ENCODE measurements at places on chromosomes 13 and 19. TPM values are rescaled to one million over a fixed set of nuclear protein-coding genes. Genes with fewer than 3 reads are reported as not detected.

DNA sequence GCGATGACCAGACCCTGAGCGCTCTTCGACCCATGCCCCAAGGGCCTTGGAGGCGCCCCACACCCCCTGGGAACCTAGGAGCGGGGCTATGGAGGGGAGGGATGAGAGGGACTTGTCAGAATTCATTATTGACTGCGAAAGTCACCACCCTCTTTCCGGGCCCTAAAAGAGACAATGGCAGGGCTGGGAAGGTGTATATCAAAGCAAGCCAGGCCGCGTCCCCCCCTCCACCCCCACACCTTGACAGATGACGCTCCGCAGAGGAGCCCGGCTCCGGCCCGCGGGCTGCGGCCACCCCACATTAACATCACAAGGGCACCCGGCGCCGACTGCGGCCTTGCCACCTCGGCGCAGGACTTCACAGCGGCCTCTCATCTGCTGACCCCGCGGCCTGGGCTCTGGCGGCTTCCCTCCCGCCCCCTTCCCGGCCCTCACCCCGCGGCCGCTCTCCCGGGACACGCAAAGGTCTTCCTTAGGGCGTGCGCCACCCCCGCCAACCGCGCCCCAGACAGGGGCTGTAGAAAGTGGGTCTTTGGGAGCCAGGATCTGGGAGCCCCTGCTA is 2.4 kb downstream of the CDX2 start:
- DNase-seq, result no peak

Gene IRGC
- not detected for total RNA-seq

- DNase-seq, result no peak
These were observed 40.9 kb downstream of the MCF2L start for GRCh38 chr13:113009743-113010509.

DNA sequence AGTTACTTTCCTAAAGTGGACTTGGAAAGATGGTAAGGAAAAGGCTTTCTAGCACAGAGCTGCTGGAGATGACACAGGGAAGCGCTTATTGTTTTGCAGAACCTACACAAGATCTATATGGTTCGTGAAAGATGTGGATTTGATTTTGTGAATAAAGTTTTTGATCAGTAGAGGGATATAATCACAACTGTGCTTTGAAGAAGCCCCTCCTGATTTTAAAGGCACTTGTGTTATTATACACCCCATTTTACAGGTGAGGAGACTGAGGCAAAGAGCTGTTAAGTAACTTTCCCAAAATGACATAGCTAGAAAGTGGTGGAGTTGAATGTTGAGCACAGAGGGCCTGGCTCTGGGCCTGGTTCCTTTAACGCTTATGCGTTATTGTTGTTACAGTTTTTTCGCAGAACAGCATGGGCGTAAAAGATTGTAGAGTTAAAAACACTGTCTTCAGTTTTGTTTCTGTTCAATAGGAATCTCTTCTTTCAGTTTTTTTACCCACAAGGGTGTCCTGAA is 1.4 kb downstream of the TDRD3 start:
- no peak for DNase-seq

DNA sequence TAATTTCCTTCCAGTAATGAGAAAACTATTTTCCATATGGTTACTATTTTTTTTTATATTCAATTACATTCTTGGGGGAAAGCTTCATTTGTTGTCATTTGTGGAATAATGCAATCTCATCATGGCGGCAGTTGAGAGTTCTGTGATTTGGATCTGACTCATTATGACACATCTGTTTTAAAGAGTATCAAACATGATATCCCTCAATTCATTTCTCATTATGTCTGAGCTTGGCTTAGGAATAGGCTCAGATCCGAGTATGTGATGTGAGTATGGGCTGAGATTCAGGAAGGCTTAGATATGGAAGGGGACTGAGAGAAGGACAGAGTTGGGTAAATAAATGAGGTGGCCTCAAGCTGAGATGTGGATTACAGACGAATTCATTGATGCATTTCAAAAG is 64.4 kb downstream of the POSTN start:
- DNase-seq, result peak; percentile 65

DNA sequence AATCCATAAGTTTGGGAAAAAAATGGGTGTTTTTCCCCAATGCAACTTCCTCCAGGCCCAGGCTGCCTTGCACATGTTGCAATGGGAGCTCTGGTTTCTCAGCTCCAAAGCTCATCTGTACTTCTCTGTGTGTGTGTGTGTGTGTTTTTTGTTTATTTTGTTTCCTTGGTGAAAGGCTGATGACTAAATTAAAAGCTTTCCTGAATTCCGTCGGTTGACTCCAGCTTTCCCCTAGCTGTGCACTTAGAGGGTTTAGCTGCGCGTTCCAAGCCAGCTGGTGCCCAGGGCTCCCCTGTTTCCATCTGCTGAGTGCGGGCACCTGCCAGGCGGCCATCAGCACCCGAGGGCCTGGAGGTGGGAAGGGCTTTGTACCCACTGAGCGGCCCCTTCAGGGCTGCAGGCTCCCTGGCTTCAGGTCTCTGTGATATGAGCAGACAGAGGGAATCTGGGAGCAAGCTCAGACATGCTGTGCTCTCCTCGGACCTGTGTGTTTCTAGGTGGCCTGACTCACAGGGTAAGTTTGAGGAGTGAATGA is 129.1 kb upstream of the SOX1 start:
- DNase-seq, result no peak

- no peak for DNase-seq
These were observed 268.7 kb downstream of the DCT start for GRCh38 chr13:94210816-94211215.

DNA sequence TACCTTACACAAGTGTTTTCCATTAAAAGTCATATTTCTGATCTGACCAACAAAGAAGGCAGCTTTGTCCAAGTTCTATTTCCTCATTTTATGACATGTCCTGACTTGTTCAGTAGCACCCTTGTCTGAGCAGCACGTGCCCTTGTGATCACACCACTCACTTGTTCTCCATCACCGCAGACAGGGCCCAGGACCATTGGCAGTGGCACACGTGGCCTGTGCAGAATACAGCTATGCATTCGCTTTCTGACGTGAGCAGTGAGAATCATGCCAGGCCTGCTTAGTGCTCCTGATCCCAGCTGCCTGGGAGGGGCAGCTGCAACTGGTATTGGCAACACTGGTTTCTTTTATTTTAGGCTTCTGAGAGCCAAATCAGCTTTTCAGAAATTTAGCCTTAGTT is 134.2 kb downstream of the FRY start:
- DNase-seq, result no peak

- DNase-seq, result no peak
These were observed 7.6 kb downstream of the MFSD12 start for GRCh38 chr19:3549816-3550215.

- no peak for DNase-seq
These were observed 134.5 kb downstream of the IRS2 start for GRCh38 chr13:109651854-109652253.

DNA sequence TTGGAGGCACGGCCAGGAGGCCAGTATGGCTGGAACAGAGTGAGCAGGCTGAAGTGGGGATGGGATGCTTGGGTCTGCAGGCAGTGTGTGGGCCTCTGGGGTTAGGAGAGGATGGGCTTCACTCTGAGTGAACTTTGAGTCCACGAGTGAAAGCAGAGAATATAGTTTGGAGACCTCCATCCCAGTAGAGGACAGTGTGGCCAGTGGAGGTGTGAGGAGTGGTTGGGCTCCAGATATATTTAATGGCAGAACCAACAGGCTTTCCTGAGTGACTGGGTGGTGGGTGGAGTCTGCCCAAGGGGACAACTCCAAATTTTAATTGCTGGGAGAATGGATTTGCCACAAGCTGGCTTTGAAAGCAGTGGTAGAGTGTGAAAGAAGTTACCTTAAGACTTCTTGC is 27.3 kb downstream of the GATAD2A start:
- DNase-seq, result no peak

All from HT1080 (cell line).